ENCODE measurements at places on chromosomes 13 and 19. TPM values are rescaled to one million over a fixed set of nuclear protein-coding genes. Genes with fewer than 3 reads are reported as not detected.

ZNF460 gene
- total RNA-seq: 24.6 TPM

TUBA3C gene
- not detected for total RNA-seq

ANGPTL4 gene
- total RNA-seq: 9.0 TPM

CEACAM7 gene
- not detected for total RNA-seq

CDX2 gene
- not detected for total RNA-seq

BBC3 gene
- 2.2 TPM for total RNA-seq

ZNF677 gene
- total RNA-seq: 12.4 TPM

C19orf85 gene
- total RNA-seq: not detected

PNMA8B gene
- total RNA-seq: not detected

LINGO3 gene
- not detected for total RNA-seq

GRK1 gene
- total RNA-seq: not detected

TPP2 gene
- total RNA-seq: 43.3 TPM

CD37 gene
- not detected for total RNA-seq

GRCh38 chr19:27822336-27822735 lies 1390.6 kb downstream of the UQCRFS1 start:
- peak; percentile 90 for DNase-seq

- DNase-seq: no peak
Measured at GRCh38 chr19:10115392-10116084, 4.0 kb downstream of the P2RY11 start.

- no peak for DNase-seq
Measured at GRCh38 chr19:16069813-16070365, 6.4 kb upstream of the TPM4 start.

DNA sequence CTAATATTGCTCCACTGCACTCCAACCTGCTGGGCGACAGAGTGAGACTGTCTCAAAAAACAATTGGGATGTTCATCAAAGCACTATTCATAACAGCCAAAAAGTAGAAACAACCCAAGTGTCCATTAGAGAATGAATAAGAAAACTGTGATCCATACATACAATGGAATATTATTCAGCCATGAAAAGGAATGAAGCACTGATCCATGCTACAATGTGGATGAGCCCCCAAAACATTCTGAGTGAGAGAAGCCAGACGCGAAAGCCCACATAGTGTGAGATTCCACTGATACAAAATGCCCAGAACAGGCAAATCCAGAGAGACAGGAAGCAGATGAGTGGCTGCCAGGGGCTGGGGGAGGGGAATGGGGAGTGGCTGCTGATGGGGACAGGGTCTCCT lies 16.0 kb downstream of the KLF2 start:
- no peak for DNase-seq

DNA sequence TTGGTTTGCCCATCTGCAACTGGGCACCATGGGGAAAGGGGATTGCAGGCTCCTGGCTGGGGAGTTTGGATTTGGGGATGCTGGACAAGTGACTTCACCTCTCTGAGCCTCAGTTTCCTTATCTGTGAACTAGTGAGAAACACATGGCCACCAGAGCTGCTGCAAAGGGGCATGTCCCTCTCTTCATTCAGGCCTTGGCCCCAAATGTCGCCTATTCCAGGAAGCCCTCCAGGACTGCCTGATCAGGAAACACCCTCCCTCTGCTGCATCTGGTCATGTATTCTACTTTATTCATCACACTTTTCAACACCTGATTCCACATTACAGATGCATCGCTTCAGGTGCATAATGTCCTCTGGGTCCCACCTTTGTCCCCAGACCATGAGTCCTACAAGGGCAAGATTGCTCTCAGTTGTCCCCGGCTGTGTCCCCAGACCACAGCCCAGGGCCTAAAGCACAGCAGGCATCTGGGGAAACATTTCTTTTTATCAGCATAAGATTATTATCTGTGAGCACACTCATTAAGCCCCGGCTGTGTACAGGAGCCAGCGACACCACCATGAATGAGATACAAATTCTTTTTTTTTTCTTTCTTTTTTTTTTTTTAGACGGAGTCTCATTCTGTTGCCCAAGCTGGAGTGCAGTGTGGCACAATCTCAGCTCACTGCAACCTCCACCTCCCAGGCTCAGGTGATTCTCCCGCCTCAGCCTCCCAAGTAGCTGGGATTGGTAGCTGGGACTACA lies 37.5 kb downstream of the ARRDC2 start:
- DNase-seq: no peak

- no peak for DNase-seq
Measured at GRCh38 chr19:4521888-4522242, 3.6 kb upstream of the PLIN4 start.

- no peak for DNase-seq
Measured at GRCh38 chr13:109963960-109964563, 177.7 kb upstream of the IRS2 start.

DNA sequence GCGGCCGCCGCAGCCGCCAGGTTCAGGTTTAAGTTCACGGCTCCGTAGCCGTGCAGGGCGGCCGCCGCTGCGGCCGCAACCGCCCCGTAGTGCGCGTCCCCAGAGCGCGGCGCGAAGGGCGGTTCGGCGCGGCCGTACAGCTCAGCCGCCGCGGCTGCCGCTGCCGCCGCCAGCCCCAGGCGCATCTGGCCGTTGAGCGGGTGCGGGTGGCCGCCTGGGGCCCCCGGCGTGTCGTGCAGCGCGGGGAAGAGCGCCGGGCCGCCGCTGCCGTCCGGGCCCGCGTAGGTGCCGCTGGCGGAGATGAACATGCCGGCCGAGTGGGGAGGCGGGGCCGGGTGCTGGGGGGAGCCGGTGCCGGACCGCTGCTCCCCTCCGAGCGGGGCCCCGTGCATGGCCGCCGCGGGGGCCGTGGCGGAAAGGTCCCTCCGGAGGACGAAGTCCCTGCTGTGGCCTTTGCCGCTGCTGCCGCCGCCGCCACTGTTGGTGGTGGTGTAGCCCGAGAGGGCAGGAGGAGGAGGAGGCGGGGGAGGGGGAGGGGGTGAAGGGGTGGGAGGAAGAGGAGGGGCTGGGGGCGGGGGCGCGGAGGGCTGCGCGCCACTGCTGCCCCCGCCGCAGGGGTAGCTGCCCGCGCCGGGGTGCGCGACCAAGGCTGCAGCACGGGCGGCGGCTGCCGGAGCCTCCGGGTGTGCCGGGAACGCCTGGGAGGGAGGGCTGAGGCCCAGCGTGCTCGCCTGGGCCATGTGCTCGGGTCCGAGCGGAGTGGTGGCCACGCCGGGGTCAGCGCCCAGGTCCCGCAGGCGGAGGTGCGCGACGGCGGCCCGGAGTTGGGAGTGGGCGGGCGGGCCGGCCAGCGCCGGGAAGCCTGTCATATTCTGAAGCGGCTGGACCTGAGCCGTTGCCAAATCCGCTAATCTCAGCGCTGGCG lies 654 bp downstream of the ZIC5 start:
- DNase-seq: no peak

- no peak for DNase-seq
Measured at GRCh38 chr19:19056636-19057275, 7.0 kb upstream of the SLC25A42 start.

DNA sequence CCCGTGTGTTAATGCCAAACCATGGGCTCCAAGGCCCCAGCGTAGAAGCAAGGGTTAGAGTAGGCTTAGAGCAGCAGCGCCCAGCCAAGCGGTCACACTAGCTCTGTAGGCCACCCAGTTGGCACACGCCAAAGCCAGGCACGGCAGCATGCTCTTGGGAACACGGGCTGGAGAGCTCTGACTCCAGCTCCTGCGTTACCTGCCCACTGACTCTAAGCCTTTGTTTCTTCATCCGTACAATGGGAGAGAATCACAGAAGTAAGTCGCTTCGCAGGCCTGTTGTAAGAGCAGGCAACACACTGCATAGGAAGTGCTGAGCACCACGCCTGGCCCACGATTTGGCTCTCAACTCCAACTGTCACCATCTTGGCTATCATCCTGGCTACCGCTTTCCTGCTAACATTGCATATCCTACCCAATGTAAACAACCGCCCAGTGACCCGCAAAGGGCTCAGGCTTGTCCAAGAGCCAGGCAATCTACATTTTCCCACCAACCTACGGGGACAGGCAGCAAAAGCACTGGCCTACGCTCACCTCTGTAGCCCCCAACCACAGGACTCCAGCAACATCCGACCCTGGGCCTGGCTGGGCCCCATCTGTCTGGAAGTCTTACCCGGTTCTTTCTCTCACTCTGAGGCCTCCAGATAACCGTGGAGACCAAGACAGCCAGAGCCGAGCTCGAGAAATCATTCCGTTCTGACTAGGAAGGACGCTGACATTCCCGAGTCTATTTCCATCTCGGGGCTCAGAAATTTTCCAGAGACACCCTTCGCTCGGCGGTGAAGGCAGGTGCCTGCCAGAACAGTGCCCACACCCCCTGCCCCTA lies 91.5 kb upstream of the ZNF507 start:
- no peak for DNase-seq

GRCh38 chr13:58566176-58566575 lies 934.6 kb downstream of the PCDH17 start:
- DNase-seq: no peak

- peak; percentile 15 for DNase-seq
Measured at GRCh38 chr19:19321141-19321577, 530 bp downstream of the MAU2 start.

GRCh38 chr13:33051632-33052031 lies 35.4 kb downstream of the KL start:
- no peak for DNase-seq

- peak; percentile 40 for DNase-seq
Measured at GRCh38 chr13:100597253-100597652, 8.7 kb upstream of the GGACT start.

- DNase-seq: no peak
Measured at GRCh38 chr13:85985797-85986196, 186.6 kb upstream of the SLITRK6 start.

GRCh38 chr13:50894012-50894411 lies 15.6 kb upstream of the RNASEH2B start:
- no peak for DNase-seq

- peak; percentile 29 for DNase-seq
Measured at GRCh38 chr19:8615813-8616596, 5.5 kb upstream of the ADAMTS10 start.

DNA sequence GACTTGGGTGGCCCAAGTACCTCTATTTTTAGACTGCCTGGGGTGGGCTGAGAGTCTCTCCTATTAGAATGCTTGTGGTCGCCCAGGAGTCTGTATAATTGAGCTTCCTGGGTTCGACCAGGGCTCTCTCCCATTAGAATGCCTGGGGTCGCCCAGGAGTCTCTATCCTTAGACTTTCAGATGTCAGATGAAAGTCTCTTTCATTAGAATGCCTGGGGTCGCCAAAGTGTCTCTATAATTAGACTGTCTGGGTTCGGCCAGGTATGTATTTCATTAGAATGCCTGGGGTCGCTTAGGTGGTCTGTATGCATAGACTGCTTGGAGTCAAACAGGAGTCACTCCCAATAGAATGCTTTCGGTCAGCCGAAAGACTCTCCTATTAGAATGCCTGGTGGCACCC lies 1471.7 kb downstream of the UQCRFS1 start:
- DNase-seq: no peak

DNA sequence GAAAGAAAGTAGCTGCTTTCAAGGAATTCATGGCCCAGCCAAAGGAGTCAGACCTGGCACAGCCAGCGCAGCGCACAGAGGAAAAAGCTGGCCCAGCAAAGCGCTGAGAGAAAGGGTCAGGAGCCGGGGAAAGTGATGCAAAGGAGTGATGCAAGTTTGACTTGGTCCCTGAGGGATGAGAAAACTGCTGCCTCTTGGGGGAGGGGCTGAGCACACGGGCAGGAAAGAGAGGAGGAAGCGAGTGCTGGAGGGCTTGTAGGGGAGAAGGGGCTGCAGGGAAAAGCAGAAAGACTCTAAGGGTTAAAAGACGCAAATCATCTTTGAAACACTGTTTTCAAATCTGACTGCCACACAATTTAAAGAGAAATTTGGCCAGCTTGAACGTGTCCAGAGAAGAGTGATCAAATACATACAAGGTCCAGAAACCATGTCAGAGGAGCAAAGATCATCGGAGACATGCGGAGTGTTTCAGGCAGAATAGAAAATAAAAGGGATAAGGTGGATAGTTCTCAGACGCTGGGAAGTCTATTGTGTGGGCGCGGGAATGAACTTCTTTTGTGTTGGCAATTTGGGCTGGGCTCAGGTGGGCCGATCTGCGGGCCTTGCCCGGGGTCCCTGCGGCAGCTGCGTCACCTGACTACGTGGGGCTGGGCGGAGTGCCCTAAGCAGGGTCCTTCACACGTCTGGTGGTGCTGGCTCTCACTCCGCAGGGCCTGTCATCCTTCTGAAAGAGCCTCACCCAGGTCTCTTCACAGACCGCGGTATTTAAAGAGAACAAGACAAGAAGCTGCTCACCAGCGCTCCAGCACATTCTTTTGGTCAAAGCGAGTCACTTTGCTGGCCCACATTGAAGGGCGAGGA lies 18.1 kb downstream of the N4BP2L1 start:
- DNase-seq: no peak

DNA sequence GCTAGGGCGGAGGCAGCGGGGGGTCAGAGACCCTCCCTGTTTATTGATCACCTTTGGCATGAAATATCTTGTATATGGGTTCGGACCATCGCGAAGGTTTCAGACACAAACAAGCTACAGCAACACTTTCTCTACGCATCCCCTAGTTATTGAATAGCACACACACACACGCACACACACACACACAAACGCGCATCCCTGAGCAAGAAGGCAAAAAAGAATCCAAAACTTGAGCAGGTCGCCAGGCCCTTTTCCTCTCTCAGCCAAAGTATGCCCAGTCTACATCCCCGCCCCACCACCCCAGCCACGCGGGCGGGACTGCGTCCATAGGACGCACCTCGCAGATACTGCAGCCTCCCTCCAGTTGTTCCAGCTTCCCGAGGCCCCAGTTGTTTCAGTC lies 16.0 kb downstream of the POU4F1 start:
- DNase-seq: no peak

DNA sequence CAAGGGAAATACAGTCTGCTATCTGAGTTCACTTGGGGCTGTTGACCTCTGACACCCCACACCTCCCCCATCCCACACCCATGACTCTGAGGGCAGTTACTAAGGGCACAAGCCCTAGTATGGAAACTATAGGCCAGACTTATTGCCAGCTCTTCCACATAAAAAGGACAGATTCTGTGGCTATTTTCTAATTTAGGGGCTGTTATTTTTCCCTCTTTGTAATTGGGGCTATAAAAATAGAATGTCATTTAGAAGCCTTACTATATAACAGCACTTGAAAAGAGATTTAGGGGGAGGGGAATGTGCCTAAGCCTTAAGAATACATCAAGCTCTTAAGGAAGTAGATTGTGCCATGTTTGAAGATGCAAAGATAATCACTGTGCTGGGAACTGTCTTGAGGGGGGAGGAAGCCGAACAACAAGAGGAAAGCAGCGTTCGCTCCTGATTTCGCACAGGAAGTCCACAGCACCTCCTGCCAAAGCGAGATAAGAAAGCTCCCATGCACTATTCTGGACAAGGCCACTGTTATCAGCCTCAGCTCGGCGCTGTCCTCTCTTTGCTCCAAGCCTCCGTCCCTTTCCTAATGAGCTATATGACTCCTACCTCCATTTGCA lies 86.6 kb downstream of the FLT1 start:
- no peak for DNase-seq

GRCh38 chr13:80477661-80478443 lies 136.9 kb upstream of the SPRY2 start:
- DNase-seq: no peak
